SHP77 treated with DMSO at 0.1 percent for 48 hours (cell line): ENCODE measurements at places on chromosomes 1 and 21.
A peak's percentile ranks its signal among the peaks of the same experiment; 100 is the strongest.

DNA sequence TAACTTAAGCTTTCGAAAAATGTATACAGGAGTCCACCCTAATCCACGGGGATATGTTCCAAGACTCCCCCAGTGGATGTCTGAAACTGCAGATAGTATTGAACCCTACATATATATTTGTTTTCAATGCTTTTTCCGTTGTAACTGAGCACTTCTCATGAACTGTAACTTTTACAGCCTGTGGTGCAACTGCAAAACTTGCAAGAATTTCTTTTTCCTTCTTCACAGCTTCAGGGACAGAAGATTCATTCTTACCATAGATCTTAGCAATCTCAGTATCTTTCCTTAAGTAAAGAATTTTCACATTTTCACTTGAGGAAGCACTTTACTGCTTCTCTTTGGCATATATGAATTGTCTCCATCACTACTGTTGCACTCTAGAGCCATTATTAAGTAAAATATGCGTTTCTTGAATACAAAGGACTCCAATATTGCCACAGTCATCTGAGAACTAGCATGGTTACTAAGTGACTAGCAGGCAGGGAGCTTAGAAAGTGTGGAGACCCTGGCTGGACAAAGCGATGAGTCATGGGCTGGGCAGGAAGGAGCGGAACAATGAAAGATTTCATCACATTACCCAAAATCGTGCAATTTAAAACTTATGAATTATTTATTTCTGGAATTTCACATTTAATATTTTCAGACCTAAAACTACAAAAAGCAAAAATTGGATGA is 14.1 kb downstream of the DPYD start:
- no peak for DNase-seq

DNA sequence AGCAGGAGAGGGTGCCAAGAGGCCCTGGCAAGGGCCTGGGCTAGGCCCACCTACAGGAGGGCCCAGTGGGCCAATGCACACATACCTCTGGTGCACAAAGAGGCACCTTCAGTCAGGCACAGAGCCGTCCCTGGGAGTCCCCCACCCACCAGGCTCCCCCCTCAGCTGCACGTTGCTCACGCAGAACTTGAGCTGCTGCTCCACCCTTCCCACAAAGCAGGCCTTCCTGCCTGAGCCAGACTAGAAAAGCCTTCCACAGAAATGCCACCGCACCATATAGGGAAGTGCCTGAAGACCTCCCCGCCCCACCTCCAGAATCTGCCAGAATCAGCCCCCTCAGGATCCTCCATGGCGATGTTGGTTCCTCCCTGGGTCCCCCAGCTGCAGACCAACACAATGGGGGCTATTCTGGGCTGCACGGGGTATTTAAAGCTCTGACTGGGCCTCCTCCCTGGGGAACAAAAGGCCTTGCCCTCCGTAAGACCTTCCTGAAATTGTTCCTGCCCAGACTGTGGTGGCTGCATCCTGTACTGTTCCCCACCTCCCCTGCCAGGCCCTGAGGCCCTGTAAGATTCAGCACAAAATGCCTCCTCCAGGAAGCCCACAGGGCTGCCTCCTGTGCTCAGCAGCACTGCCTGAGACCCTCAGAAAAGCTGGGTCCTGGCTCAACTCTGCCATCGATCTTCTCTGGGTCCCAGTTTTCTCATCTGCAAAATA is 27.2 kb downstream of the HSPG2 start:
- no peak for DNase-seq

GRCh38 chr1:199010492-199010891 is 371.7 kb downstream of the PTPRC start:
- DNase-seq, result no peak

- no peak for DNase-seq
Observed at GRCh38 chr1:79976287-79976686, 969.8 kb upstream of the ADGRL4 start.

- no peak for DNase-seq
Observed at GRCh38 chr1:14553711-14554110, 44.8 kb upstream of the KAZN start.

- no peak for DNase-seq
Observed at GRCh38 chr1:115641762-115642167, at the start of gene VANGL1. Gene VANGL1 (plus strand): TSS chr1:115641970. CDS start chr1:115651414, 9,444 bp downstream.

DNA sequence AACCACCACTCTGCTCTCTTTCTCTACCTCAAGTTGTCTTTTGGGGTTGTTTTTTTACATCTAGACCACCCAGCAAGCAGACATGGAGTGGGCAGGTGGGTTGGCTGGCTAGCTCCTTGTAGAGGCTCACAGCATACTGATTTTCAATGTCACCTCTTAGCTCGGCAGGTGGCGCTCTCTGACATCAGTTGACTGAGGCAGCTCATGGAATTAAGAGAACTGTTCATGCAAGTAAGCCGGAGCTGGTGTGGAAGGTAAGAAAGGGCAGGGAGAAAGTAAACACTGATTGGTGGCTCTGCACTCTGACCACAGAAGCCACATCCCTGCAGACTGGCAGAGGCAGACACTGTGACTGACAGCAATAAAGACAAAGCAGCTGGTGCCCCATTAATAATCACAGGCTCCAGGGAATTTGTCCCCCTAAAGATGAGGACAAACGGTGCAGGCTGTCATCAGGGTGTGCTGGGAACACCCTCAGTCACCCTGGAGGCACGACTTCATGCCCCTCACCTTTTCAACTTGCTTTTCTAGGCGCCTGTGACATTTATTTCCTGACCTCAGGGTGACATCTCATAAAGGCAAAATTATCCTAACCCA is 226.8 kb downstream of the LMX1A start:
- DNase-seq, result peak; percentile 58

DNA sequence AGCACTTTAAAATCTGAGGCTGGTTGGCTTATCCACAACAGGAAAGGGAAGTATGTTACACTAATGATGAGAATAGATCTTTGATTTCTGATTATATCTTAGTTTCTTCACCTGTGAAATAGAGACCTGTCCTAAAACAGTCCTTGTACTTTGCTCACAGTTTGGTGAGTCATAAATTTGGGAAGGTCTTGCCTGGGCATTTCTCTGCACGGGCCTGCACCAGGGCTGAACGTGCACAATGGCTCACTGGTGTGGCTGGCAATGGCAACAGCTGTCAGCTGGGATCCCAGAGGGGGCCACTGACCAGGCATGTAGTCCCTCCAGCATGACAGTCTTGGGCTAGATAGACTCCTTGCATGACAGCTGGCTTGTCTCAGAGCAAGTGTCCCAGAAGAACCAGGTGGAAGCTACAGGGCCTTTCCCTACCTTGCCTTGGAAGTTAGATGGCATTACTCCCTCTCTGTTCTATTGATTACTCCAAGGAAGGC is 367.4 kb downstream of the DISC1 start:
- no peak for DNase-seq

DNA sequence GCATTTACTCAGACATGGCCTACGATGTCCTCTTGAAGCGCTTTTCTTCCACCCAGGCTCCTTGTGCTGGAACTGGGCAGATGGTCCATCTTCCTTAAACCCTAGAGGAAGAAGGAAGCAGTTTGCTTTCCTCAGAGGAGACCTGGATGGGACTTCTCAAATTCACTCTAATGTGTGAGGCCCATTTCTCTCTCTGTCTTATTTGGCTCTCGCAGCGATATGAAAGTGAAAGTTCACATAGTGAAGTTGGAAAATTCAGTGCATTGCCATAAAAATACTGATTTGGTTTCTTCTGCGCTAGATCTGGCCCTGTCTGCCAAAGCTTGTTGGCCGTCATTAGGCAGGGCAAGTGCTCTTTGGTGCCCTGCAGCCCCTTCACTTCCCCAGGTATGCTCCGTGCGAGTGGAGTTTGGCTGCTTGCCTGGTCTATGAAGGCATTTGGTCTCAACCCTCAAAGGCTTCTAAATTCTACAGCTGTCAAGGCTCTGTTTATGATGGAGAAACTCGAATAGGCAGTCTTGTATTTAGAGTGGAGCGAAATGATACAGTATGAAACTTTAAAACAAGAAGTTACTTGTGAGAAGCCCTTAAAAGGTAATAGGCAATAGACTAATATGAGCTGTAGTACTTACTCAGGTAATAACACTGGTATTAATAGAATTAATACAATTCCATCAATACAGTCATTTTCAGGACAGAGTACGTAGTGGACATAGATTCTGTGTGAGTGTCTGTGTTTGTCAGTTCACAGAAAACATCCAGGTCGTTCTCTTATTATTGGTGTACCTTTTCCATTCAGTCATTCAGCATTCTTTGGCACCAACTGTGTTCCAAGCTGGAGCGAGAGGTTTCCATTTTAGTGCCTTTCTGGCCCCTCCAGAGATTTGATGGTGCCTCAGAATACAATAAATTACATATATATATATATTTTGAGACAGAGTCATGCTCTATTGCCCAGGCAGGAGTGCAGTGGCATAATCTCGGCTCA is 20.5 kb downstream of the SZRD1 start:
- DNase-seq, result no peak

DNA sequence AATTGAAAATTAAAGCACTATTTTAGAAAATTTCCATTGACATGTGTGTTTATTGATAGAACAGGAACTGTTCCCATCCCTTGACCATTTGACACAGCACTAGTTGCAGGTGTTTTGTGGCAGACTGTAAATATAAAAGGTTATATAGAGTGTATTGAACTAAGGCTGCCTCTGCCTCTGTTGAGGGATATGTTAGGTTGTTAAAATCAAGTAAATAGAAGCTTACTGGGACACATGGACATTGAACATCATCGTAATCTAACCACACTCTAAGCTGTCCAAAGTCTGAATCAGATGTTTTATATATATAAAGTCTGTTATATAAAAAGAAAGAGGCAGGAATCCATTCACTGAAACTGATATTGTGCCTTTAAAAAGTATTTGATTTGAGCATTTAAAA is 308.1 kb upstream of the PKN2 start:
- DNase-seq, result no peak

GRCh38 chr1:228149406-228150119 is at the start of gene GJC2:
Gene GJC2 (plus strand): TSS chr1:228149930. CDS start chr1:228157759, 7,829 bp downstream.
- DNase-seq, result no peak

DNA sequence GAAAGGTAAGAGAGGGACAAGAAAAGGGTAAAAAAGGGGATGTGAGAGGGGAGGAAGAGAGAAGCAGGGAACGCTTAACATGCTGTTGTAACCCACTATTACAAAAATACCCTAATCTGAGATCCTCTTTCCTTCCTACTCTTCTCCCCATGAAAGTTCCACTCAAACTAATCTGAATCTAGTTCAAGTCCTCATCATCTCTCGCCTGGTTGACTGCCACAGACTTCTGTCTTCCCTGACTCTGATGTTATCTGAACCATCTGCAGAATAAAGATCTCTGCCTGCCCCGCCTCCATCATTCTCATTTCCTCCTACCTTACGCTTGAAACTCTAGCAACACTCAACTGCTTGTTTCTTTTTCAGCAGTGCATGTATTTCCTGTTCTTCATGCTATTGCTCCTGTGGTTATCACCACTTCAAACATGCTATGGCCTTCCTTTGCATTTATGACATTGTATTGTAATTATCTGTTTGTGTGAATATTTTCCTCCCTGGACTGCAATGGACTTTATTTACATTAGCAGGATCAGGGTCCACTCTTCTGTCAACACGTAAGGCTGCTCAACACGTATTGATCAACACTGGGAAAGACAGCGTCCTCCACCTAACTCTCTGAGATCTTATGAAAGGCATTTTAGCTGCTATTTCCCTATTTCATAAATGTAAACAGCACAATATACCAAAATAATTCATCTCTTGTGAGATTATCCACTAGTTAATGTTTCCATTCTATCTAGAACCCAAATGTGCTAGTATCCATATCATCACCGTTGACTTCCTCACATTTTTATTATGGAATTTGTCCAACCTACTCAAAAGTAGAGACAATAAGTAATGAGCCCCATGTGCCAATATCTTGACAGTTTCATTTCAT is 215.5 kb upstream of the USP25 start:
- DNase-seq, result no peak

DNA sequence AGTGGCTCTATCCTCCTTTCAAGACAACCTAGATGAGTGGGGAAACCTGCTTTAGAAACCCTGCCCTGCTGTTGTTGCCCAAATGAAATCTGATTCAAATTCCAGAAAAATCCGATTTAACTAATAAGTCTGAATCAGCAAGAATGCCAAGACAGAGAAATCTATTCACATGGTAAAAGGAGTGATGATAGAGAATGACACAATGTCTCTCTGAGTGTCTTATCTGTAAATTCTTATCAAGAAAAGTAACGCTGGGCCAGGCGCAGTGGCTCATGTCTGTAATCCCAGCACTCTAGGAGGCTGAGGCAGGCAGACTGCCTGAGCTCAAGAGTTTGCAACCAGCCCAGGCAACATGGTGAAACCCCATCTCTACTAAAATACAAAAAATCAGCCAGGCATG is 13.7 kb upstream of the GUCA2A start:
- no peak for DNase-seq

DNA sequence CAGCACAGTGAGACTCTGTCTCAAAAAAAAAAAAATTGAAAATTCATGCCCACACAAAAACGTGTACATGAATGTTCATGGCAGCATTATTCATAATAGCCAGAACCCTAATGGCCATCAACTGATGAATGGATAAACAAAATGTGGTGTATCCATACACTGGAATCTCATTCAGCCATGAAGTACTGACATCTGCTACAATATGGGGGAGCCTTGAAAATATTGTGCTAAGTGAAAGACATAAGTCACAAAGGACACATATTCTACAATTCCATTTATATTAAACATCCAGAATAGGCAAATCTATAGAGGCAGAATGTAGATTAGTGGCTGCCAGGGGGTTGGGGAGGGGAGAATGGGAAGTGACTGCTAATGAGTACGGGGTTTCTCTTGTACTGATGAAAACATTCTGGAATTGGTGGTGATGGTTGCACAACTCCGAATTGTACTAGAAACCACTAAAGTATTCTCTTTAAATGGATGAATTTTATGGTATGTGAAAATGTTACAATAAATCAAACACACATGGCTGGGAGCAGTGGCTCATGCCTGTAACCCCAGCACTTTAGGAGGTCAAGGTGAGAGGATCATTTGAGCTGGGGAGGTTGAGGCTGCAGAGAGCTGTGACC is 33.0 kb upstream of the KCNN3 start:
- no peak for DNase-seq

- no peak for DNase-seq
Observed at GRCh38 chr1:87052400-87052799, 138.0 kb downstream of the HS2ST1 start.

DNA sequence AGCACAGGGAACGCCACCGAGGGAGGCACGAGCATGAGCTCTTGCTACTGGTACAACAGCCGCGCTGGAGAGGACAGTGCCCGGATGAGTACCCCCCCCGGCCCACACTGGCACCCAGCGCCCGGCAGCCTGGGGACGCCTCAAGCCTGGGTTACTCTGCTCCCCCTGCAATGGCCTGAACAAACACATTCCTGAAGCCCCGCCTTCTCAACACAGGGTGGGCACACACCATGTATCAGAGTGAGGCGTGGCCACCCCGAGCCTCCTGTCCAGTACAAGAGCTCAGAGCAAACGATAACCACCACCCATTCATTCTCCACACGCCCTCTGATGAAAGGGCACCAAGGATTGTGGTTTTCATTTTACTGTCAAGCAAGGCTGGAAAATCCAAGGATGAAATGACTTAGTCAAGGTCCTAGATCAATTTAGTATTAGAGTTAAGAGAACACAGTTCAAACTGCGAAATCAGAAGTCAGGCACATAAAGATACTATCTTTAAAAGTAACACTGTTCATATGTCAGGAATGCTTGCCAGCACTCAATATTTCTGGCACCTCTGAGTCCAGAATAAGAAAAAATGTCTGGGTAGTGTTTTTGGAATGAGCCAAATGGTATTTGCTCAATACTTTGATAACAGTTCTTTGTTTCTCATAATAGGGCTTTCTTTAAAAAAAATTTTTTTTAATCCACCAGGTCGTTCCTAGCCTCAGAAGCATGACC is 22.0 kb downstream of the UBE2G2 start:
- no peak for DNase-seq

GRCh38 chr1:173134029-173134428 is 73.1 kb downstream of the TNFSF4 start:
- no peak for DNase-seq
